ENCODE measurements at places on chromosomes 3 and 15.

DNA sequence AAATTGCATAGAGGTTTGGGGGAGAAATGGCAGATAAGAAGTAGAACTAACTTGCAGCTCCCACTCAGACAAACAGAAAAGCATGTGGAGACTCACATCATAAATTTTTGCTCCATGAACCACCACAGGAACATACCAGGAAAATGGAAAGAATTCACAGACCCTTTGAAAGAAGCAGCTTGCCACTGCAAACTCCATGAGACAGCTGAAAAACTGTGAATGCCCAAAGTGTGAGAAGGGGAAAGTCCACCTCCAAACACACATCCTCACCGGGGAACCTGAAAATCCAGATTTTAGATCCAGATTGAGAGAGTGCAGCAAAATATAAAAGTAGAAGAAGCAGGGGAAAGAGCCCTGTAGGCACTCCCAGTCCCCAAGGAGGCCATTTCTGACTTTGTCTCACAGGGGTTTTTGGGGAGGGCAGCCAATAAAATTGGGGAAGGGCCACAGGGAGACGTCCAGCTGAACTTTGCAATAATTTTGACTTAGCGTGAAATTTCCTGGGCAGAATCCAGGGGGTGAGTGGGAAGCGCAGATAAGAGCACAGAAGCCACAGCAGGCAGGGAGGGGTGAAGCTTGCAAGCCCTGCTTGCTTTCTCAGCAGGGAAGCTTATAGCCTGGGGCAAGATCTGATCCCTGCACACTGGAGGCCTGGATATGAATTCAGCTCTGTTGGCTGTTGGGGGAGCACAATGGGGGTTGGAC is 183.4 kb upstream of the UBE2E2 start:
- DNase-seq, result no peak

DNA sequence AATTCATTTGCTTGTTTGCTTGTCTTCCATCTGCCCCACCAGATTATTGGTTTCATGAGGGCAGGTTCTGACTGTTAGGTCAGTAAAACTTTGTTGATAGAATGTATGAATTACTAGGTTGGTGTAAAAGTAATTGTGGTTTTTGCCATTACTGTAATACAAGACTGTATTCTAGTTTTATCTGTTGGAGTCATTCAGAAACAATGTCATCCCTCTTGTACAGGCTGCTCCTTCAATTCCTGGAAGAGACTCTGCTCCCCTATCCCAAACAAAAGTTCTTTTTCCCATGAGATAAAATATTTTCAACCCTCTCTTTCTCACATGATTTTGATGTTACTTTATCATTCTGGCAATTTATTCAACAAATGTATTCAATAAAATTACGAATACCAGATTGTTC is 115.0 kb downstream of the CHST2 start:
- DNase-seq, result no peak

GRCh38 chr15:98715890-98716443 is 67.6 kb downstream of the IGF1R start:
- DNase-seq, result no peak

- DNase-seq, result no peak
These were observed 28.1 kb upstream of the ELP6 start for GRCh38 chr3:47541583-47542108.

DNA sequence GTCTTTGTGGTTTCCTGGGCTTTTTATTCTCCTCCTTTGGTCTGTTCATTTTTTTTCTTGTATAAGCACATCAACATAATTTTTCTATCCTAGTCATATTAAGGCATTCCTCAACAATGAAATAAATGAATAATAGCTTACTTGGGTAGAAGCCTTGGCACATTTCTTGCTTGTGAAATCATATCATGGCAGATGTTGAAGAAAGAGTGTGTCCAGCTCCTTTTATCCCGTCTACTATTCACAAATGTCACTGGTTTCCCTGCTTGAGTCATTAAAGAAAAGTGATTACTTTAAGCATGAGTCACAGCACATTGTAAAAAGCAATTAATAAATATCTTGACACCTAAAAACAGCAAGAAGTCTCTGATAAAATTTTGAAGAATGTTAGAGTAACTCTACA is 42.1 kb downstream of the MINAR1 start:
- DNase-seq, result no peak

DNA sequence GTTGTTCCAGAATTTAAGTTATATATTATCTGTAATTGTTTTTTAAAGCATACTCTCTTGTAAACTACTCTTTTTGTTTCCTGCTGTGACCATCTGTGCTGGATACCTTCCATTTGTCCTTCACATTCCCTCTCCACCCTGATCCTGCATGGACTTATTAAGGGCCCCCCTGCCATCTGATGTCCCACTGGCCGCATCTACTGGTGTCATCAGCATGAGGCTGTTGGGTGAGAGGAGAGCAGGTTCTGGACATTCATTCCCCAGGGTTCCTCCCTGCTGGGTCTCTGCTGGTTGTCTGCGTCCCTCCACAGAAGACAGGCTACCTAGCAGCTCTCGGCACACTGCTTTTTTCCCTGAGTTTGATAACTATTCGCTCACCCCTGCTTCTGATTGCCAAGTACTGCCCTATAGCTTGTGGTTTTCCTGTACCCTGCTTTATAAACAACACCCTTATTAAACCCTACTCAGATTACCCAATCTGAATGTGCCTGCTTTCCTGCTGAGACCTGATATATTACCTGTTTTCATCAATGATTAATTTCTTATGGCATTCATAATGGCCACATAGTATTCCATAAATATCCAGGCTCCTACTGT is 7.7 kb downstream of the CMTM8 start:
- no peak for DNase-seq

- DNase-seq, result no peak
These were observed 172.3 kb upstream of the PRICKLE2 start for GRCh38 chr3:64397573-64397972.

- DNase-seq, result no peak
These were observed 142.8 kb downstream of the CNTN6 start for GRCh38 chr3:1235526-1236120.

DNA sequence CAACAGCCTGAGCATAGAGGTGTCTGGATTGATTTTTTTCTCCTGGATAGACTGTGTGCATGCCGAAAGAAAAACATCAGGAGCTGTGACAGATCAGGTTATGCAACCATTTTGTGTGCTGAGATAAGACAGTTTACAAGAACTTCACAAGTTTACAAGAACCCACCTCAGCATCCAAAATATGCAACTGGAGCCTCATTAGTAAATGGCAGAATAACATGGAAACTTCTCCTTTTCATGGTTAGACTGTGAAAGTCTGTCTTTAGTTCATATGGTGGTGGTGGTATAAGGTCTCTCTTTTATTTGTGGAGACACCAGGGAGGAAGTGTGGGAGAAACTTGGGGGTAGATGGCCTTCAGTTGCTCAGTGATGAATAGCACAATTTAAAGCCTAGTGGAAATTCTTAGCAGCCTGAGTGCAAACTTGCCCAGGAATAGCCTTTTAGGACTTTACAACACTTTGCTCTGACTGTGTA is 3.7 kb upstream of the ZNF609 start:
- no peak for DNase-seq

DNA sequence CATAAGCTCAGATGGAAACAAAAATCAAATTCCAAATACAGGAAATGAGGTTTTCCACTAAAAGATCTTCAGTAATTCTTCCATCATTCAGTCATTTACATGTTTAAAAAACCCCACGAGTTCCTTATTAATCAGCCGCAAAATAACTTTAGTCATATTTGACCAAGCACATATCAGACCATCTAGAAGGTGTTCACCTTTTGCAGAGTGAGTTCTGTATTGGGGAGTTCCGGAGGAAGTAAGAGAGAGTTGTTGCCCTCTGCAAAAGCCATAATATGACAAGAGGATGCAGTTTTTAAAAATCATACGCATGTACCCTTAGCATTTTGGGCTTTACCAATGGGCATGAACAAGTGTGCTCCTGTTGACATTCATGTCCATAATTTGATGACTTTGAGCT is 61.6 kb downstream of the CCR1 start:
- no peak for DNase-seq

GRCh38 chr15:101710806-101711205 is 13.5 kb downstream of the TARS3 start:
- DNase-seq, result no peak

DNA sequence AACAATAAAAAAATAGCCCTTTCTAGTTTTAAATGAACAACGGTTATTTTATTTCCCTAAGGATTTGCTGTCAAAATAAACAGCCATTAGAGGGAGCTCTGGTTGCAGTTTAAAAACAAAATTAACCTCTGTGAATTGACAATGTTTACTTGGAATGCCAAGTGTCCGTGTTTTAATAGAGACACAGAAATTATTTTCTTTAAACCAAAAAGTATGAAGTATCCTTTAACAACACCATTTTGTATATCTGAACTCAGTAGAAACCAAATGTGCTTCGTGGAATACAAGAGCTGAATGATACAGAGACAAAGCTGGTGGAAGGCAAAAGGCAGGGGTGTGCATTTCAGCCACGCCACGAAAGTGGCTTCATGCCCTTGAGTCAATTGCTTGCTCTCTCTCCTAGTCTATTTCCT is 74.4 kb downstream of the MOBP start:
- no peak for DNase-seq

GRCh38 chr3:32181365-32181764 is 57.1 kb upstream of the CMTM8 start:
- DNase-seq, result no peak

- DNase-seq, result no peak
These were observed 185.8 kb upstream of the TTC14 start for GRCh38 chr3:180416111-180416594.

- DNase-seq, result no peak
These were observed 773.9 kb upstream of the CADM2 start for GRCh38 chr3:84184937-84185336.

- DNase-seq, result no peak
These were observed 15.9 kb downstream of the LMCD1 start for GRCh38 chr3:8517487-8517886.

DNA sequence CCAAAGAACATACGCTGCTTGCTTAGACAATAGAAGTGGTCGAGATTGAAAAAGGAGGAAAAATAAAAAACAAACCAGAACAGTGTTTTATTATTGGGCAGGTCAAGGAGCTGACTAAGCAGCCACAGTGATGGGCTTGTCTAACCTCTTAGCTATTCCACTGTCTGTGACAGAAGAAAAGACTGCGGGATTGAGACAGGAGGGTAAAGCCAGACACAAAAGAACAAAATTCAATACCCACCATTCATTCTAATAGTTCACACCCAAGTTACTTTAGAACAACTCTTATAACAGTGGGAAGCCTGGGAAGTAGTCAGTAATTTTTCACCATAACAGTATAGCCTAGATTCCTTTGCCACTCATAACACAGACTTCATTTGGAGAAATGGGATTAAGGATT is 435.4 kb downstream of the MFSD1 start:
- no peak for DNase-seq

- DNase-seq, result no peak
These were observed 111.3 kb downstream of the CD47 start for GRCh38 chr3:107979538-107979937.

DNA sequence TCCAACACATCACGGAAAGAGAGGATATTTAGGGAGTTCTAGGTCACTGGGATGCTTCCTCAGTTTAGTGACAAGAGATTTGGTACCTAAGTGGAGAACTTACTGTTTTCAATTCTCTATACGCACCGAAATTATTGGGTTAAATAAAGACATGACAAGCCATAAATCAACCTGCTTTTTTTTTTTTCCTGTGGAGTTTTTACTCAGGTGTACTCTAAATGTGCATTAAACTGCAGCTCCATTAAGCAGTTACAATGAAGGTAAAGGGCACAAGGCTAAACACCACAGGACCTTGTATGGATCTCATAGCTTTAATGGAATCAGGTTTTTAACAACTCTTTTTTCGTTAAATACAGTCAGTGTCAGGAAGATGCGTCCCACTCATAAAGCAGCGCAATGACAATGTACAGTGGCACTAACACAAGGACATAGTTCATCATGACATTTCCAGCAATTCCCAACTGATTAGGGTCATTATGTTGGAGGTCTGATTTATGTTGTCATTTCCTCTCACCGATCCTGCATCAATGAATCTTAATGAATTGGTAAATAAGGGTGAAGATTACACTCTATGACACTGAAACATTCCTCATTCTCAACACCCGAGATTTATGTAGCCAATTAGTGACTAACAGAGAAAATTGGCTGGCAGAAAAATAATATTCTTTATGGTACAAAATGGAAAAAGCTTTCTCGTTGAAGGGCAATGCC is 355.2 kb downstream of the FOXP1 start:
- no peak for DNase-seq

DNA sequence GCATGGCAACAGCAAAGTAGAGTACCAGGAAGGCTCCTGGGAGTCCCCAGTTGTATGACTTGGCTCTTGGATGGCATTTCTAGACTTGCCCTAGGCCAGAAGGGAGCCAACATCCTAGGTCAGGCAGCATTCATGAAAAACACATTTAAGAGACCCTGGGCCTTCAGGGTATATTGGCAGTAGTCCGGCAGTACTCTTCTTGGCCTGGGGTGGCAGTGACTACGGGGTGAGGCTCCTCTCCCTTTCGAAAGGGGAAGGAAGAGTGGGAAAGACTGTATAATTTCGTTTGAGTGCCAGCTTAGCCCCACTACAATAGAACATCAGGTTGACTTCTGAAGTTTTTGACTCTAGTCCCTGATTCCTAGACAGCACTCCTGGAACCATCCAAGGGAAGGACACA is 136.4 kb downstream of the ZIC4 start:
- DNase-seq, result no peak

- no peak for DNase-seq
These were observed 136.7 kb upstream of the DAZL start for GRCh38 chr3:16741890-16742289.

DNA sequence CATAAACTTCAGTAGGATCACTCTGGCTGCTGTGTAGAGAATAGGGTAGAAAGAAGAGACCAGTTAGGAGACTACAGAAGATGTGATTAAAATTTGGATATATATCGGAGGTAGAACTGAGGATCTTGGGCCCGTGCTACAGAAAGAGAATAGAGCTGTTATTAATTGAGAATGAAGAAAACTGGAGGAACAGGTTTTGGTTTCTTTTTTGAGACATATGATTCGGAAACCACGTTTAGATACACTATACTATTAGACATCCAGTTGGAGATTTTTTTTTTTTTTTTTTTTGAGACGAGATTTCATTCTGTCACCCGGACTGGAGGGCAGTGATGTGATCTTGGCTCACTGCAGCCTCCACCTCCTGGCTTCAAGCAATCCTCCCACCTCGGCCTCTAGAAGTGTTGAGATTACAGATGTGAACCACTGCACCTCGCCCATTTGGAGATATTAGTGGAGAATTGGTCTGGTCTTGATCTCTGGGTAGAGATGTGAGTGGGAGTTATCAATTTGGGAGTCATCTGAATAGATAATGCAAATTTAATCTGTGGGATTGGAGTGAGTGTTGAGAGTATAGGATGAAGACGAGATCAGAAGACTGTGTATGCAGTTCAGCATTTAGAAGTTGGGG is 50.9 kb downstream of the TCF12 start:
- DNase-seq, result no peak

DNA sequence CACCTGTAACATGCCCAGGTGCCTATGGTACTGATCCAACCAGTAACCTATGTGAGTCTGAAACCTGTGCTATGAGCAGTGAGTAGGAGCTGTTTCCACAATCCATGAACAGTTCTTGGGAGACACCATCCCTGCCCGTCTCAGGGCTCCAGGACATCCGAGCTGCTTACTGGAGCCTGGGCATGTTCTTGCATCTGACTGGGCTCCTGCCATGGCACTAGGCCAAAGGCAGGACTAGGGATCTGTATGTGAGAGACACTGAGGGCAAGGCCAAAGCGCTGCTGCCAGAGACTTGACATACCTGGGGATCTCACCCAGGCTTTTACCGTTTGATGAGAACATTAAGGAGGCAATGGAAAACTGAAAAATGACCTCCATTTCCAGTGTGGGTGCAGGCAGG is 59.8 kb downstream of the WDR76 start:
- no peak for DNase-seq

GRCh38 chr3:129502641-129503408 is 25.6 kb upstream of the RHO start:
- DNase-seq, result peak; percentile 60

- DNase-seq, result no peak
These were observed 165.4 kb downstream of the SV2B start for GRCh38 chr15:91265416-91265940.
